ENCODE measurements at places on chromosomes 11 and 22. TPM values are rescaled to one million over a fixed set of nuclear protein-coding genes. Genes with fewer than 3 reads are reported as not detected.

Gene CARNS1
- 0.88 TPM for total RNA-seq

Gene EHF
- total RNA-seq: 0.64 TPM

Gene RIMBP3C
- under 0.01 TPM for total RNA-seq

Gene CSF2RB
- total RNA-seq: under 0.01 TPM

Gene KRTAP5-9
- not detected for total RNA-seq

Gene ANO1
- 1.8 TPM for total RNA-seq

Gene TMPRSS13
- total RNA-seq: not detected

Gene RASGRP2
- 4.4 TPM for total RNA-seq

Gene TRPC6
- 2.2 TPM for total RNA-seq

Gene ANKK1
- total RNA-seq: not detected

Gene SGSM1
- not detected for total RNA-seq

Gene OR51B4
- not detected for total RNA-seq

Gene P2RY2
- 0.08 TPM for total RNA-seq

Gene OR5AS1
- total RNA-seq: not detected

Gene NXPE2
- total RNA-seq: not detected

Gene SLC15A3
- 9.2 TPM for total RNA-seq

Gene GLB1L2
- 0.13 TPM for total RNA-seq

Gene MS4A1
- total RNA-seq: not detected

Gene PARVG
- not detected for total RNA-seq

Gene DBX1
- not detected for total RNA-seq

Gene XKR3
- not detected for total RNA-seq

Gene NCAM1
- 11.4 TPM for total RNA-seq

Gene ASRGL1
- total RNA-seq: 1.8 TPM

Gene OR4X2
- total RNA-seq: not detected

Gene APOA1
- total RNA-seq: 0.32 TPM

Gene CFAP68
- 19.8 TPM for total RNA-seq

Gene OR8G1
- not detected for total RNA-seq

Gene PITPNM1
- total RNA-seq: 33.9 TPM

Gene NLRP6
- not detected for total RNA-seq
